AG20443 (cell line): ENCODE measurements at places on chromosomes 5 and 9.
A peak's percentile ranks its signal among the peaks of the same experiment; 100 is the strongest.

- no peak for DNase-seq
These were observed 8.1 kb downstream of the ARRDC3 start for GRCh38 chr5:91374893-91375520.

- no peak for DNase-seq
These were observed 40.1 kb downstream of the CCNJL start for GRCh38 chr5:160272264-160272663.

GRCh38 chr5:78367318-78367991, 7.0 kb downstream of the SCAMP1 start:
- no peak for DNase-seq

GRCh38 chr5:143600396-143601075, 197.1 kb upstream of the NR3C1 start:
- peak; percentile 17 for DNase-seq

GRCh38 chr5:93829346-93829745, 87.9 kb upstream of the POU5F2 start:
- DNase-seq, result no peak

DNA sequence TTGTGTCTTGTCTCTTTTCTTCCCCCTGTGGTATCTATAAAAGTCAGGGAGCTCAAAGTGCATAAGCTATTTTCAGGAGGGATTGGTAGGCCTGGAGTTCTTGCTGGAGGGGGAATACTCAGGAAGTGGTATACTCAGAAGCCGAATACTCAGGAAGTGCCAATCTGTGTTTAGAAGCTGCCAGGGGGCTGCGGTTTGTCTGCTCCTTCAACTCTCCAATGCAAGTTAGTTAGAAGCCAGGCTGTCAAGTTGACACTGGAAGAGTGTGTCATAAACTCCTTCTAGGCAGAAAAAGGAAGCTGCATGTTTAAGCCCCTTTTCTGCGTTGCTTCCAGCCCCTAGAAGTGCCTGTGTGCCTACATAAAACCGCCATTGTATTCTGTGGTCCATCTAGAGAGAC, 366.5 kb downstream of the TAF11L14 start:
- no peak for DNase-seq

GRCh38 chr9:72635197-72635596, 113.8 kb downstream of the TMC1 start:
- no peak for DNase-seq

- no peak for DNase-seq
These were observed 18.5 kb downstream of the SH3GLB2 start for GRCh38 chr9:129009584-129010141.

DNA sequence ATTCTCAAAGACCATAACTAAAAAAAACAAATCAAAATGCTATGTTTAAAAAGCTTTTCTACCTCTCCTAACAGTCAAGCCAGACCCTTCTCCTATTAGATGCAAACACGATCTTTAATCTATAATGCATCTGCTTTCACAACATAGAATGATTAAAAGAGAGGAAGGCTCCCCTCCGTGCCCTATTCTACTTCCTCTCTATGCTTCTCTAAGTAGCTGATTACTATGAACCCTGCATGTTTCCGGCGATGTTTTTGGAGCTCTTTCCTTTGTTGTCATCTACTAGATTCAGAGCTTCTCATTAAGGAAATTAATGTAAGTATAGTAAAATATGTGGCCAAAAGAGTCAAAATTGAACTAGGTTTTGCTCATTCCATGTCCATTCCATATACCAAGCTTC, 29.2 kb upstream of the CEP120 start:
- no peak for DNase-seq

DNA sequence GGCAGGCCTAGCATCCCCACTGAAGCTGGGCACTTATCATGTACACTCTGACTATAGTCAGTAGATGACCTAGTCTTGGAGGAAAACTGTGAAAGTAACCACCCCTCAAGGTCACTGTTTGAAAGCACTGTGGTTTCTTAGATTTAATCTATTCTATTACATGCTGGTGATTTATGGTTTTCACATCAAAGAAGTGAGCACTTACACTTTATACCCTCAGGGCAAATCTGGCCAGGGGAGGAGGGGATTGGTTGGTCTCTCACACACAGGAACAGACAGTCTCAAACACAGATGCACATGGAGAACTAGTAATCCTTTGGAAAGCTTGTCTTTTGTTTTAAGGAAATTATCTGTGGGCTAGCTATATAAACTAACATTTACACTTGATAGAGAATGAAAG, 17.9 kb upstream of the SPIN1 start:
- DNase-seq, result no peak
